ENCODE measurements at places on chromosomes 16 and 17. TPM values are rescaled to one million over a fixed set of nuclear protein-coding genes. Genes with fewer than 3 reads are reported as not detected.

Gene ZNF469
- 0.52 TPM for total RNA-seq

Gene TTLL6
- total RNA-seq = 0.07 TPM

Gene TVP23A
- not detected for total RNA-seq

Gene RHBDF1
- total RNA-seq = 0.11 TPM

Gene PFAS
- total RNA-seq = 100 TPM

Gene STH
- not detected for total RNA-seq

Gene TMEM238L
- not detected for total RNA-seq

Gene SLC38A8
- not detected for total RNA-seq

Gene PRCD
- not detected for total RNA-seq

Gene CLUH
- total RNA-seq = 79.3 TPM

Gene SHCBP1
- total RNA-seq = 57.9 TPM

Gene CDH13
- not detected for total RNA-seq

Gene GUCY2D
- total RNA-seq = 0.05 TPM

Gene SCARF1
- 1.1 TPM for total RNA-seq

Gene MARCHF10
- not detected for total RNA-seq

Gene HEATR9
- total RNA-seq = 0.45 TPM

Gene PDIA2
- not detected for total RNA-seq

Gene PRR35
- not detected for total RNA-seq

Gene KRTAP3-1
- not detected for total RNA-seq

Gene SNX20
- total RNA-seq = 67.4 TPM

Gene PAM16
- 48.5 TPM for total RNA-seq

Data from T-helper 2 cell treated with Interferon-gamma antibody and Interleukin-4, amounts not matched to agents 100 ng/mL and 5 ng/mL, for 36 hours (primary cell).